Activated CD4-positive, CD25-positive, alpha-beta regulatory T cell treated with anti-CD3 and anti-CD28 coated beads, Interleukin-2, amount 50 U/mL, for 16 hours (primary cell): ENCODE measurements at places on chromosomes 5 and 9.

DNA sequence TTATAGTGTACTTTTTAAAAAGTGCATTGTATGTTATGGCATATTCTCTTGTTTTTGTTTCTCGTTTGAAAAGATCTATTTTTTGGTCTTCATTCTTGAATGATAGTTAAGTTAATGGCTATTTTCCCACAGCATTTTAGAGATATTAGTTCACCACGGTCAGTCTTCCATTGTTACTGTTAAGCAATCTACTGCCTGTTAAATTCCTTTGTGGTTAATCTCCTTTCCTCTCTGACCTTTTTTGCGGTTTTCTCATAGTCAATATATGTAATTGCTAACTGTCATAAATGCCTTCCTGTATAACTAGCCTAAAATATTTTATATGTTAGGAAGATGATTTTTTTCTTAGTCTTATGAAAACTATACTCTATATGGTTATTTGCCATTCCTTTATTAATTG, 250.8 kb upstream of the FBXL7 start:
- DNase-seq: no peak

- no peak for DNase-seq
Measured at GRCh38 chr9:96009690-96010472, 134.4 kb downstream of the ERCC6L2 start.

- DNase-seq: no peak
Measured at GRCh38 chr5:39503155-39503554, 78.4 kb upstream of the DAB2 start.

DNA sequence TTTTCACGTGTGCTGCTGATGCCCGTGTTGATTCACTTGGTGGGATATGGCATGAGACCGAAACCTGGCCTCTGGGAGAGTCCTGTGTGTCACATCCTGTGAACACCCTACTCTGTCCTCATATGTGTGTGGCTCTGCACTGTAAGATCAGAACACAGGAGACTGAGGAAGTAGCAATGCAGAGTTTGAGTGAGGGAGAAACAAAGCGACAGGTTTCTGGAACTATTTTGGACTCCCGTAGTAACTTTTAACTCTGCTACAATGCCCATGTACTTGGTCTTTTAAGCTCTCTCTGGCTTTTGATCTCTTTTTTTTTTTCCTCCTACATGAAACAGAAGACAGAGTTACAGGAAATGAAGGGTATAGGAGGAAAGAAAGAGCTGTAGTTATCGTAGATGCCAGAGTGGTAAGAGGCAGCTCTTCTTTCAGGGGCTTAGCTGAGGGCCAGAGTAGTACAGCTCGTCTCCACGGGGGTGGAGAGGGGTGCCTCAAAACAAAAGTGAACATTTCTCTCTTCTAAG, 26.6 kb downstream of the GRAMD2B start:
- DNase-seq: peak; percentile 28

DNA sequence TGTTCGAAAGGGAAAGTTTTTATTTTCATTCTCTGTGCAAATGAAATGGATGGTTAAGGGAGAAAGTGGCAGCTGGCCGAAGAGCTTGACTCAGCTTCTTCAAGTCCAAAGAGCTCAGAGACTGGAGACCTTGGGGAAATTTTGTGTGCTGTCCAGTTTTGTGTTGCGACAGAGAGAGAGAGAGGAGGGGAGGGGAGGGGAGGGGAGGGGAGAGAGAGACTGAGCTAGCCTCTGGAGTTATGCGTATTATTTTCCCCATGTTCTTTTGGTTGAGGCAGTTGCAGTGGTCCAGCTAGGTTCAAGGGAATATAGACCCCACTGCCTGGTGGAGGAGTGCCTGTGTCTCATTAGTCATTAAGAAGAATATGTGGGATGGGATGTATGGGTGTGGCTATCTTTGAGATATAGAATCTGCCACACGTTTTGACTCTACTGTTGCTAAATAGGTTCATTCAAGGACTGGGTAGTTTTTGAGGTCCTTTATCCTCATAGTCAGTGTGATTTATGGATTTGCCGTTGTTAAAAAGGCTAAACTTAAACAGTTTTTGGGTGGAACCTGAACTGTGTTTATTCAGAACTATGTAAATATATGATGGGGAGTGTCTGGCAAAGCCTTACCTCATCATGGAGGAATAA, 69.7 kb downstream of the ARHGAP26 start:
- DNase-seq: no peak

- DNase-seq: no peak
Measured at GRCh38 chr9:107237873-107238272, 45.2 kb upstream of the RAD23B start.

DNA sequence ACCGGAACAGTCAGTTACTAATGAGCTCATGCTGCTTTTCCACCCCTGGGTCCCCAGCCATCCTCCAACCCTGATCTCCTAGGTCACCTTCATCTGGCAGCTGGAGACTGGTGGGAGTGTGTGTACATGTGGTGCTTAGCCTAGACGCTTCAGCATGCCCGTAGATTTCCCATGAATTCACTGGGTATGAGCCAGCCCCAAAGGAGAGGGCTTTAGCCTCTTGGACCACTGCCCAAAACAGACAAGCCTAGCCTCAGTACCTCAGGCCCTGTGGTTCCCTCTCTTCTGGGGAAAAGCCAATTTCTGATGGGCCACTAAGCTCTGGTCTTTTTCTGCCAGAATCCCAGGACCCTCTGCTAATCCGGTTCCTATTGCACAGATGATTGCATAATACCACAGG, 48.0 kb upstream of the ASTN2 start:
- no peak for DNase-seq

GRCh38 chr5:108749128-108749861, 1.6 kb downstream of the FER start:
- no peak for DNase-seq

- DNase-seq: no peak
Measured at GRCh38 chr5:82704381-82704780, 372.8 kb downstream of the TMEM167A start.
